Mesangial cell (primary cell): ENCODE measurements at places on chromosomes 4 and X. TPM values are rescaled to one million over a fixed set of nuclear protein-coding genes. Genes with fewer than 3 reads are reported as not detected.

IL2 gene
- total RNA-seq = not detected in 2 replicates

F8 gene
- 0.33 and 2.2 TPM in 2 replicates for total RNA-seq

TLL1 gene
- total RNA-seq = 8.0 and 10.9 TPM in 2 replicates

PRPS1 gene
- 19.9 and 49.4 TPM in 2 replicates for total RNA-seq

GJB1 gene
- 0.25 TPM in 1 of 2 replicates, not detected in the other for total RNA-seq

P2RY8 gene
- not detected in 2 replicates for total RNA-seq

GPR34 gene
- not detected in 2 replicates for total RNA-seq

SLC4A4 gene
- total RNA-seq = 5.9 and 23.8 TPM in 2 replicates

TRIM2 gene
- total RNA-seq = 16.6 and 33.8 TPM in 2 replicates

ASB9 gene
- 2.2 and 4.2 TPM in 2 replicates for total RNA-seq

PNMA5 gene
- total RNA-seq = not detected in 2 replicates

GUCY1A1 gene
- total RNA-seq = 0.81 and 10.4 TPM in 2 replicates
